ENCODE measurements at places on chromosomes 1 and 21. TPM values are rescaled to one million over a fixed set of nuclear protein-coding genes. Genes with fewer than 3 reads are reported as not detected.

- DNase-seq: peak; percentile 20
These were observed 25.6 kb downstream of the MATN1 start for GRCh38 chr1:30697571-30698376.

- DNase-seq: no peak
These were observed 13.0 kb upstream of the COL18A1 start for GRCh38 chr21:45391743-45392572.

GRCh38 chr1:51840182-51840581 lies 38.3 kb downstream of the NRDC start:
- DNase-seq: no peak

DNA sequence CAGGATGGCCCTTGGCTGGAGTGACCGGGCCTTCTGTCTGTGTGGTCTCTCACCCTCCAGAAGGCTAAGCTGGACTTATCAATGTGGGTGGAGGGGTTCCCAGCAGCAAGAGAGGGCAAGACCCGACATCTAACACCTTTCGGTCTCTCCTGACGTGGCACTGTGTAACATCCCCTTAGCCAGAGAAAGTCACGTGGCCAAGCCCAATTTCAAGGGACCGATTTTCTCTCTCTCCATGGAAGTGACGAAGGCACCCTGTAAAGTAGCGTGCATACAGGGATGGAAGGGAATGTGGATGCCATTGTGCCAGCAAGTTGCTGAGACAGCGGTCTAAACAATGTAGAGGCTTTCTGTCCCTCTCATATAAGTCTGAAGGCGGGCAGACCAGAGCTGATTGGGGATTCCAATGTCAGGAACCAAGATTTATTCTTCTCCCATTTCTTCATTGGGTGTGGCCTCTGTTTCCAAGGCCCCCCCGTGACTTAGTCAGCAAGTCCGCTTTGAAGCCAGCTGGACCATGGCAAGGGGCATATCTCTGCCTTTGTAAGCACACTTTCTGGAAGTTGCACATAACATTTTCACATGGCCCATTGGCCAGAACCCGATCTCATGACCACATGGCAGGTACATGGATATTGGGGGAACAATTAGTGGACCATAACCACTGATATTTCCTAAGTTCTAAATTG lies 12.5 kb downstream of the MX1 start:
- no peak for DNase-seq

PLA2G2D gene
- total RNA-seq: not detected

GRCh38 chr1:3404301-3404700 lies 50.2 kb upstream of the ARHGEF16 start:
- DNase-seq: no peak

DNA sequence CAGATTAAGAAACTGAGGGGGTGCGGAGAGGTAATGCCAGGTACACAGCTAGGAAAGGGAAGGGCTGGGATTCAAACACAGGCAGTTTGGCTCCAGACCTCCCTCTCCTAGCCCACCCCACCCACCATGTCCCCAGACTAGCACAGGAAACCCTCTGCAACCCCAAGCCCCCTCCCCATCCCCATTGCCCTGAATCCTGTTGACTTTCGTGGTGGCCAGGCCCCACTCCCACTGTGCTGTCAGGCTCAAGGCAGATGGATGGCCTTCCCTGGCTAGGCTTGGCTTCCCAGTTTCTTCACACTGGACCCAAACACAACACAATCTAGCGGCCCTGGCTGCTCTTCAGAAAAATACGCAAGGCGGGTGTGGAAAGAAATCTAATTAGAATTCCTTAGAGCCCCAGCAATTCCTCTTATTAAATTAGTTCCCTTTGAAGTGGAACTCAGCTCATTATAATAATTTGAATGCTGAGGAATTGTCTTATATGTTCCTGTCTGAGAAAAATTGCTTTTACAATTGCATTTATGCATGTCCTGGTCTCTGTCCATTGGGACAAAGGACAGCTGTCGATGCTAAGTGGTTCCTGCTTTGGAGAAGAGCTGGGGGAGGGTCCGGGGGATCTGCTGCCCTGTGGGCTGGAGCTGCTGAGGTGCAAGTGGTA lies 97.4 kb downstream of the SYF2 start:
- DNase-seq: no peak

DNA sequence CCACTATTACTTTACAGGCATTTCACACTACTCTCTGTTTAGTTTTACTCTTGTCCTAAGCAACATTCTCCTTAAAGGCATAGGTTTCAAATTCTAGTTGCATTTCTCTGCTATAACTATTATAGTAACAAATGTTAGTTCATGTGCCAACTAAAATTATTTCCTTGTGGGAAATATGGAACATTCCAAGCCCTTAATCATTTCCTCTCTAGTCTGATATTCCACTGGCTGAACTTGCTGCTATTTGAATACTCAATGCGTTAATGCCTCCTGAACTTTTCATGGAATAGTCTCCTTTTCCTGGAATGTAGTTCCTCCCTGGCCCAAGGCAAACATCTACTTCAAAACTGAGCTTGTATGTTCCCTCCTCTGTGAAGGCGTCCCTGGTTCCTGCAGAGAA lies 19.3 kb upstream of the TBX19 start:
- peak; percentile 87 for DNase-seq

DNA sequence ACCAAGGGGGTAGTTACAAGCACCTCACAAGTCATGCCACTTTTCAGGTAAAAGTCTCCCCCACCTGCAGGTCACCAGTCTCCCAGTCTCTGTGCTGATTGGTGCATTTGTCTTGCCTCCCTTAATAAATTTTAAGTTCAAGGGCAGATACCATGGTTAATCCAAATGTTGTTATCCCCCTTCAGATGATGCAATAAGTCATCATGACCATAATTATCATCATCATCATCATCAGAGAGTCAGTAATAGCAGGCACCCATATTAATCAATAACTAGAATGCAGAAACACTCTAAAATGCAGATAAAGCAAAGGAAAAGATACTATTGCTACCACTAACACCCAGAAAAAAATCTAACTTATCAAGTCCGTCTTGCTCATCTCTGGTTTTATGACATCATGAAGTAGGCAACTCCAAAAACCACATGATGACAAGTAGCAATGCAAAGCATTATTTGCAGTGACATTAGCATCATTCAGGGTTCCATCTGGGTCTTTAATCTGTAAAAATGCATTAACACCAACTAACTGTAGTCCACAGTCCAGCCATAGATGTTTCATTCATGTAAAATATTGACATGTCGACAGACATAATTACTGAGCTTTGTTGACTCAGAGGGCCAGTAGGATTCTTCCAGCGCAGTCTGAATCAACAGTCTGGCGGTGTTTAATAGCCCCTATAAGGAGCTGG lies 492.0 kb upstream of the RUNX1 start:
- no peak for DNase-seq

MROH7 gene
- total RNA-seq: not detected

GRCh38 chr1:42518908-42519307 lies 55.8 kb downstream of the CCDC30 start:
- DNase-seq: no peak

CFAP74 gene
- not detected for total RNA-seq

GCSAML gene
- not detected for total RNA-seq

- DNase-seq: no peak
These were observed 6.4 kb upstream of the KIF14 start for GRCh38 chr1:200626853-200627534.

SON gene
- total RNA-seq: 88.3 TPM

DNA sequence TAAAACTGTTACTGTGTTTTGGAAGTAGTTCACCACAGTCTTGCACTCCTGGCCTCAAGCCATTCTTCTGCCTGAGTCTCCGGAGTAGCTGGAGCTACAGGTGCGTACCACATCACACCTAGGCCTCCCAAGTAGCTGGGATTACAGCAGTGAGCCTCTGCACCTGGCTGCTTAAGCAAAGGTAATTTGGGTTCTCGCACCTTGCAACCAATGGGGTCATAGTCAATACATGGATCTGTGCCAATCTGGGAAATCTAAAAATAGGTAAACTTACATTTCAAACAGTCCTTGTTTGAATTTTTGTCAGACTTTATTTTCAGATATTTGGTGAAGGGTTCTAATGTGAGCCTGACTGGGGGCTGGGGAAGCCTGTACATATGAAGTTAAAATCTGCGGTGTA lies 466.5 kb downstream of the PCP4 start:
- no peak for DNase-seq

DNA sequence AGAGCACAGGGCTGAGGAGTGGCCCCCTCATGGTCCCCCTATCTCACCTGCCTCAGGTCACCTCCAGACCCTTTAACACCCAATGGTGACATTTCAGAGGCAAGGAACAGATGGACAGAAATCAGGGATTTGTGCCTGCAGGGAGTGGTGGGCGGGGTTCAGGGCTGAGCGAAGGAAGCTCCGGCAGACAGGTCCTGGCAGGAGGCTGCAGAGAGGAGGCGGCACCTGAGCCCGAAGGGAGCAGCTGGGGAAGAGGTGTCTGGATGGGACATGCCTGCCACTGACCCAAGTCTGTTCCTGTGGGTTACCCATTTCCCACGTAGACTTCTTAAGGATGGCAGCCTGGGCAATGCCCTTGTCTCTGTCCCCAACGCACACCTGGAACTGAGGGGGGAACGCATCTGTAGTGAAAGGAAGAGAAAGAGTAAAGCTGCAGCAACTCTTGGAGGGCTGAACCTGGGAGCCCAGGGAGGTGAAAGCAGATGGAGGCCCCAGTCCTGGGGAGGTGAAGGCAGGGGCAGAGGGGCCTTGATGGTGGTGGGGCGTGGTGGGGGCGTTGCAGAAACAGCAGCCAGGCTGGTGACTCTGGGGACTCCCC lies 61.6 kb upstream of the ADARB1 start:
- no peak for DNase-seq
